AG08395 (cell line): ENCODE measurements at places on chromosomes 5 and 9.

DNA sequence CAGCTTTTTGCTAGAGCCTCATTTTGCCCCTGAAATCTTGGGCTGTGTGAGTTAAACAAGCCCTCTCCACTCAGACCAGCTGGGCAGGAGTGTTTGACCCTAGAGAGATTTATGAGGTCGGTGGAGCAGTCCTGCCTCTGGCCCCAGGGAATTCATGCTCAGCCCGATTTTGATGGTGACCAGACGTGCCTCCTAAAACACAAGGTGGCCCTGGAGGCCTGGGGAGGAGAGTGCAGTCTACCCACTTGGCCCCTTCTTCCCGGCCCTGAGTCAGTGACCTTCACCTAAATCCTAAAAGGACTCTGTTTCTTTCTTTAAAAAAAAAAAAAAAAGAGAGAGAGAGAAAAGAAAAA, 86.6 kb upstream of the SAP30L start:
- DNase-seq, result no peak

GRCh38 chr5:109981979-109982378, 292.3 kb downstream of the MAN2A1 start:
- DNase-seq, result no peak

DNA sequence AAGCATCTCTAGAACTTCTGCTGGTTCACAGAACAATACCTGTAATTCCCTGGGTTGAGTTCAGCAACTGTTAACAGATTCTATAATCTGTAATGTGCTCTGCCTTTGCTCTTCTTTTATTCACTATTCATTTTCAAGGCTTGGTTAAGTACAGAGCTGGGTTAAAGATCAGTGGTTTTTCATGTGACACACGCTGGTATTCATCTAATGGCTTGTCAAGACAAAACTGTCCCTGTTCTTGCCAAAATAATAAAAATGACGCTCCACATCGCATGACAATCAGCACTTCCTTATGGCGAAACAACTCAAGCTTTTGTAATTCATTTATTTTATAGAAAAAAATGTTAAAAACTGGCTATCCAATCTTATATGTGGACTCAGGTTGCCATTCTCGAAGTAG, 137.9 kb downstream of the BNC2 start:
- no peak for DNase-seq

DNA sequence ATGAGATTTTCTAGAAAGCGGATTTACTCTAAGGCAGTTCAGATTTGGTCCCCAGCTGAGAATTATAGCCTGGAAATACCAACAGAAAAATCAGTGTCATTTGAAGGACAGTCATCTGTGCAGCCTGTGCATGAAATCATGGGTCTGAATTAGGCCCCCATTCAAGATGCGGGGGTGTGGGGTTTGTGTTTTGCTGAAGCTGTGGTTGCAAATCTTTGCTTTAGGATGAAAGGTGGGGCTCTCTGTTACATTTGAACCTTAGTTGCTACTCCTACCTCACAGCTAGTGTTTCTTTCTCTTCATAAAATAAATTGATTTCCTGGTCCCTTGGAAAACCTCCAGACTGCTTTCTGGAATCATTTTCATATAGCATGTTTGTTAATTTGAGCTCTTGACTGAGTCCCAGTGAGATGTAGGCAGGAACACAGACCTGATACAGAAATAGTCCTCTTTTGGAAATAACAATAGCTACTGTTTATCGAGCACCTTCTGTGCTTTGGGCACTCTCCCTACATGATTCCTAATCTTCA, 4.8 kb upstream of the ABL1 start:
- no peak for DNase-seq

DNA sequence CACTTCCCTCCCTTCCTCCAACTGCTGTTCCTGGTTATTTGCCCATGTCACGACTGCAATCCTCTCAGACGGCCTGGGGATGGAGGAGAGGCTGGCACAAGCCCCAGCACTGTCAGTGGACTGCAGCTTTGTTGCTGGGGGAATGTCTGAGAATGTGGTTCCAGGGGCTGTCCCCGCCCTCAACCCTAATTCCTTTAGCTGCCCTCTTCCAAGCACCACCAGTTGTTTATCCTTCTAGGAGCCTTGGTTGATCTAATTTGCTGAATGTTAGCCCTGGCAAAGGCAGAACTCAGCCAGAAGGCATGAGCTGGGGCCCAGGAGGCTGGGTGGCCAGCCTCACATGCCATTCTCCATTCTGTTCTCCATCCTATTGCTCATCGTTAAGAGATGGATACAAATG, 51.6 kb downstream of the ADAM19 start:
- no peak for DNase-seq

GRCh38 chr5:151107084-151107483, 26.2 kb upstream of the TNIP1 start:
- DNase-seq, result no peak
